ENCODE measurements at places on chromosomes 5 and 9. TPM values are rescaled to one million over a fixed set of nuclear protein-coding genes. Genes with fewer than 3 reads are reported as not detected.

The PCDHB6 gene
- 1.5 TPM for total RNA-seq

DNA sequence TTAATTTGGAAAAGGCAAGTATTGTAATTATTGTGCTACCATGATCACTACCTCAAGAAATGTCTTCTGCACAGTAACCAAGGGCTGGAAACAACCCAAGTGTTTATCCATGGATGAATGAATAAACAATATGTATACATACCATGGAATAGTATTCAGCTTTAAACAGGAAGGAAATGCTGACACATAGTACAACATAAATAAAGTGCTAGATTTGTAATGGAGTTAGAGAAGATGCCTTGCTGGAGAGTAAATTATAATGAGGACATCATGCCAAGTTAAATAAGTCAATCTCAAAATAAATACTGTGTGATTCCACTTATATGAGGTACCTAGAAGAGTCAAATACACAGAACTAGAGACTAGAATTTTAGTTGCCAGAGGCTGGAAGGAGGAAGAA, 160.0 kb downstream of the CCDC192 start:
- no peaks in the 10 kb centered on the region for H3K27me3 ChIP-seq
- H3K36me3 ChIP-seq: no peaks in the 10 kb centered on the region
- no peak overlapping the region for H3K4me3 ChIP-seq
- no peak for DNase-seq

DNA sequence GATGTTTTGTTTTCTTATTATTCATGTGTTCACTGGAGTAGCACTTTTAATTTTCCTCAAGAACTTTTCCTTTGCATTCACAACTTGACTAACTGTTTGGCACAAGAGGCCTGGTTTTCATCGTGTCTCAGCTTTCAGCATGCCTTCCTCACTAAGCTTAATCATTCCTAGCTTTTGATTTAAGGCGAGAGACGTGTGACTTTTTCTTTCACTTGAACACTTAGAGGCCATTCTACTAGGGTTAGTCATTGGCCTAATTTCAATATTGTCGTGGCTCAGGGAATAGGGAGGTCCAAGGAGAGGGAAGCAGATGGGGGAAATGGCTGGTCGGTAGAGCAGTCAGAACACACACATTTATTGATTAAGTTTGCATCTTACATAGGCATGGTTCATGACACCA, 94.0 kb downstream of the ZNF462 start:
- H3K4me1 ChIP-seq: no peaks in the 10 kb centered on the region
- no peaks in the 10 kb centered on the region for H3K27me3 ChIP-seq
- DNase-seq: no peak
- no peak overlapping the region for H3K27ac ChIP-seq
- no peaks in the 10 kb centered on the region for H3K36me3 ChIP-seq

DNA sequence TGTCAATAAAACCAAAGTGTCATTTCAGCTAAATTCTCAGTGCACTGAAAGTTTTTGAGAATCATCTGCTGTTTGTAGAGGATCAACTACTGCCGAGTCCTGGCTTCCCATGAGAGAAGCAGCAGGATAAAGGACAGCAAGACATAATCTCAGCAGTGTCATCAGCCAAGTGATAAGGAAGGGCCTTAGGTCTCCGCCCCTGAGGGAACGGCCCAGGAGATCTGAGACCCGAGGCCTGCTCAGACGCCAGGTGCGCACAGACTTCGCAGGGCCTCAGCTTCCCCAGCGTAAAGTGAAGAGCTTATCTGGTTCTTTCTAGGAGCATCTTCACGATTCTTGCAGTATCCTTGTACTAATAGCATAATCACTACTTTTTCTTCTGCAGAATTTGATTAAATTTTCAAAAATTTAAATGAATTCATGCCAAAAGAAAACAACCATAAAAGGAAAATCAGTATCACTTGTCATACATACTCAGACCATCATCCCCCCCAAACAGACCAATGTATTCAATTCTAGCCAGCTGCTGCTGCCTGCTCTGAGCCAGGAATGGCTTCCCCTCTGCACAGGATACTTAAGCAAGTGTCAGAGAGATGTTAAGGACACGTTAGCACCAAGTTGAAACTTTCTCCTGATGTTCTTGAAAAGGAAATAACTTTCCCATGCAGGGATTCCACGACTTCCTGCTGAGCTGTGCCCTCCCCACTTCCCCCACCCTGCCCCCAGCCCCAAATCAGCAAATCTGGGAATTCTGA, 2.2 kb downstream of the GFPT2 start:
- no peaks in the 10 kb centered on the region for H3K36me3 ChIP-seq
- no peak overlapping the region for H3K4me3 ChIP-seq
- no peak overlapping the region for H3K27ac ChIP-seq
- no peak for DNase-seq

DNA sequence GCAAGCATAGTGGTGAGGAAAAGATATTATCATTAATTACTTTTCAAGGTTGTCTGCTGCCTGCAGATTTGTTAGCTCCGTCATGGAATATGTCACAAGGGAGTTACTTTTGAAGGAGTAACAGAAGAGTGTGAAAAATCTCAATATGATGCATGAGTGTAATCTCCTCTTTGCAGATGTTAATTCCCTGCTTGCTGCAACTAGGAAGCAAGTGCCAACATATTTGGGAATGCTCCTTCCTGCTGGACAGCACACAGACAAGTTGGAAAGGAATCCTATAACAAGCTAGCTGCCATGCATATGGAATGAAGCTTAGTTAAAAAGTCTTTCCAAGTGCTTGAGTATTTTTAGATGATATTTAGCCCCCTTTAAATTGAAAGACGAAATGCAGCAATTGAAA, 2023.6 kb upstream of the CDH6 start:
- DNase-seq: no peak
- no peaks in the 10 kb centered on the region for H3K4me1 ChIP-seq
- no peak overlapping the region for H3K27ac ChIP-seq
- no peaks in the 10 kb centered on the region for H3K36me3 ChIP-seq
- no peaks in the 10 kb centered on the region for H3K27me3 ChIP-seq
- no peak overlapping the region for H3K4me3 ChIP-seq

The CDHR2 gene
- not detected for total RNA-seq

GRCh38 chr5:36162810-36163486, 11.0 kb downstream of the SKP2 start:
- no peak overlapping the region for H3K4me3 ChIP-seq
- peaks cover 60% of the 10 kb centered on the region for H3K36me3 ChIP-seq

DNA sequence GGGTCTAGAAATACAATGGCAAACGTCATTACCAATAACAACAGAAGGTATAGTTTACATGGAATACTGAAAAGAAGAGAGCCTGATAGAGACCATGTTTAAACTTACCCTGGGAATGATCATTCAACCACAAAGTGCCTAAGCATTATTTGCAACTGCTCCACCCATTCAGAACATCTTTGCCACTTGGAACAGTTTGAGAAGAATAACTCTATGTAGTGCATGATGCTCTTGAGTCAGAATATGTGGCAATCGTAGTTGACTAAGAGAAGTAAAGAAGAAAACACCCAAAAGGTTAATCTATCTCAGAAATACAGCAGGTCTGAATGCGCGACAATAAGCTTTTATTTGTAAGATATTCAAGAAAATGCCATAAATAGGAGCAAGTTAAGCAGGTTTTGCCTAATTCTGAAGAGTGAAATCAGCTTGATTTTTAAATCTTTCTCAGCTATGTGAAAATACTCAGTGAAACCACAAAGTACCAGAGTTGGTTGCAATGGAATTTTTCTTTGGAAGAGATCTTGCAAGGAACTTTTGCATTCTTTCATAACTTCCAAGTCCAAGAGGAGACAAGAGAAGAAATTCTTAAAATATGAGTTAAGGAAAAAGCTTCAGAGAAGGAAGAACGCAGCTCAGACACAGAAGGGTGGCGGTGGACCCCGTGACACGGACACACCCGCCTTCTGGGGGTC, 64.3 kb downstream of the HABP4 start:
- H3K36me3 ChIP-seq: peaks cover 4% of the 10 kb centered on the region
- no peaks in the 10 kb centered on the region for H3K27me3 ChIP-seq
- no peak for DNase-seq
- peaks cover 40% of the 10 kb centered on the region for H3K4me1 ChIP-seq

GRCh38 chr5:141508798-141509611, 20.1 kb downstream of the PCDHGC5 start:
- H3K27me3 ChIP-seq: no peaks in the 10 kb centered on the region
- H3K4me1 ChIP-seq: peaks cover 36% of the 10 kb centered on the region
- peaks cover 18% of the 10 kb centered on the region for H3K36me3 ChIP-seq
- peak overlapping the region; percentile 53 for H3K4me3 ChIP-seq
- DNase-seq: peak; percentile 61

DNA sequence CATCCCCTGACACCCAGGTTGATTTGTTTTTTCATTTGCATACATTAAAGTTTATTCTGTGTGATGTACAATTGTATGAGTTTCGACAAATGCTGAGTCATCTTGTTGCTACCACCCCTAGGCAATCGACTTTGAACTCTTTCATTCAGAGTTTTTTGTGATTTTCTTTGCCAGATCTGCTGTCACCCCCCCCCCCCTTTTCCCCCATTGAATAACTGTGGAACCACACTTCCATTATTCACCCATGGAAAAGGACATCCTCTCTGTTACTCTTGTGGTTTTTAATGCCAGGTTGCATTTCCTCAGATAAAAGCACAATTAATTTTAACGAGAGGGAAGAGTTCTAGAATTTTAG, 13.7 kb upstream of the FAM120AOS start:
- H3K4me1 ChIP-seq: no peaks in the 10 kb centered on the region
- H3K36me3 ChIP-seq: no peaks in the 10 kb centered on the region
- no peak overlapping the region for H3K4me3 ChIP-seq
- H3K27ac ChIP-seq: no peak overlapping the region
- H3K27me3 ChIP-seq: no peaks in the 10 kb centered on the region

GRCh38 chr9:100322954-100323536, 29.7 kb downstream of the TEX10 start:
- H3K36me3 ChIP-seq: peaks cover 17% of the 10 kb centered on the region
- H3K27ac ChIP-seq: no peak overlapping the region
- no peaks in the 10 kb centered on the region for H3K27me3 ChIP-seq
- no peak overlapping the region for H3K4me3 ChIP-seq

DNA sequence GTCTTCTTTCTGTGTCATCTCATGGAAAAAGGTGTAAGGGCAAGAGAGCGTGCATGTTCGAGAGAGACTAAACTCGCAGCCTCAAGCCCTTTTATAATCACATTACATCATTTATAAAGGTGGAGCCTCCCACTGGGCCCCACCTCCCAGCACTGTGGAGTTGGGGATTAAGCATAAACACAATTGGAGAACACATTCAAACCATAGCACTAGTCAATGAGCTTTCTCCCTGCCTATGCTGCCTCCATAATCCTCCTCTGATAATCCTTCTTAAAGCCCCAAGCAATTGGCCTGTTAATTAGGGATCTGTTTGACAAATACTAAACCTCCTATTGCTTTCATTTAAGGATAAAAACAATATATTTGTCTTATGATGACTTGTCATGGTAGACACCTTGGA, 99.6 kb downstream of the NMUR2 start:
- no peak for DNase-seq
- H3K4me1 ChIP-seq: no peaks in the 10 kb centered on the region
- H3K27ac ChIP-seq: no peak overlapping the region
- no peaks in the 10 kb centered on the region for H3K27me3 ChIP-seq
- no peak overlapping the region for H3K4me3 ChIP-seq

The STKLD1 gene
- total RNA-seq: not detected

DNA sequence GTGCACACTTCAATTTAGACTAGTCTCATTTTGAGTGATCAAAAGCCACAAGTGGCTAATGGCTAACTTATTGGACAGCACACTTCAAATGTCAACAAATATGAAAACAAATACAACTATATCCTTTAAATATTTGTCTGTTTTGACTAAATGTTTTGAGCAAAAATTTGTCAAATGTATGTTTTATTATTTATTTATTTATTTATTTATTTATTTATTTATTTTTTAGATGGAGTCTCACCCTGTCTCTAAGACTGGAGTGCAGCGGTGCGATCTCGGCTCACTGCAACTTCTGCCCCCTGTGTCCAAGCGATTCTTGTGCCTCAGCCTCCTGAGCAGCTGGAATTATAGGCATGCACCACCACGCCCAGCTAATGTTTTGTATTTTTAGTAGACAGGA, 1392.1 kb upstream of the WWC1 start:
- H3K27ac ChIP-seq: no peak overlapping the region
- no peaks in the 10 kb centered on the region for H3K27me3 ChIP-seq
- DNase-seq: no peak
- no peak overlapping the region for H3K4me3 ChIP-seq

GRCh38 chr5:16427587-16427986, 38.0 kb downstream of the ZNF622 start:
- no peaks in the 10 kb centered on the region for H3K4me1 ChIP-seq
- no peaks in the 10 kb centered on the region for H3K36me3 ChIP-seq
- no peak for DNase-seq
- no peaks in the 10 kb centered on the region for H3K27me3 ChIP-seq
- no peak overlapping the region for H3K4me3 ChIP-seq

DNA sequence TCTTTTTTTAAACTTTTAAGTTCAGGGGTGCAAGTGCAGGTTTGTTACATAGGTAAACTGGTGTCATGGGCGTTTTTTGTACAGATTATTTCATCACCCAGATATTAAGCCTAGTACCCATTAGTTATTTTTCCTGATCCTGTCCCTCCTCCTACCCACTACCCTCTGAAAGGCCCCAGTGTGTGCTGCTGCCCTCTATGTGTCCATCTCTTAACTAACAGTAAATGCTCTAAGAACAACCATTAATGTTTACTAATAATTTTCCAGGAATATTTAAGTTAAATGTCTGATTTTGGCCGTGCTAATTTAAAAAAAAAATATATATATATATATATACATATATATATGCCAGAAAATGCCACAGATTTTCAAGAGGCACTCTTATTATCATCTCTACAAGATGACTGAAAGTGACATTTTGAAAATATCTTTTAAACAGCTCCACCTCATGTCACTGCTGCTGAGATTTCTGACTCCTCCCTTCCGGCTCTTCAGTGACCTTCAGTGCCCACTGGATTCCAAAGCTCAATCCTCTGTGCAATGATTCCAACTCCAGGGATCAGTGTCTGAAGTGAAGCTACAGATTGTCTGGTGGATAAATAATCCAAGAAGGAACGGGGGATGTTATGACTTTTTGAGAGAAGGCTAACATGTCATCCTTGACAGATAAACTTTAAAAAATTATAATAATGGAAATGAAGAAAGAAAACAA, 46.7 kb upstream of the HNRNPA0 start:
- no peak overlapping the region for H3K27ac ChIP-seq
- H3K36me3 ChIP-seq: no peaks in the 10 kb centered on the region
- no peak for DNase-seq
- H3K27me3 ChIP-seq: no peaks in the 10 kb centered on the region
- H3K4me3 ChIP-seq: no peak overlapping the region
- no peaks in the 10 kb centered on the region for H3K4me1 ChIP-seq

The SLC2A8 gene
- 75.7 TPM for total RNA-seq

- DNase-seq: no peak
- H3K27ac ChIP-seq: no peak overlapping the region
- no peaks in the 10 kb centered on the region for H3K36me3 ChIP-seq
- H3K27me3 ChIP-seq: no peaks in the 10 kb centered on the region
Observed at GRCh38 chr9:89882930-89883361, 278.1 kb downstream of the GADD45G start.

GRCh38 chr9:114307899-114308267, 15.0 kb upstream of the ORM1 start:
- no peaks in the 10 kb centered on the region for H3K4me1 ChIP-seq
- no peaks in the 10 kb centered on the region for H3K27me3 ChIP-seq
- H3K27ac ChIP-seq: no peak overlapping the region
- peak; percentile 59 for DNase-seq

Measured in ascending aorta (tissue), 2 donors.